ENCODE measurements at places on chromosomes 12 and 14.

DNA sequence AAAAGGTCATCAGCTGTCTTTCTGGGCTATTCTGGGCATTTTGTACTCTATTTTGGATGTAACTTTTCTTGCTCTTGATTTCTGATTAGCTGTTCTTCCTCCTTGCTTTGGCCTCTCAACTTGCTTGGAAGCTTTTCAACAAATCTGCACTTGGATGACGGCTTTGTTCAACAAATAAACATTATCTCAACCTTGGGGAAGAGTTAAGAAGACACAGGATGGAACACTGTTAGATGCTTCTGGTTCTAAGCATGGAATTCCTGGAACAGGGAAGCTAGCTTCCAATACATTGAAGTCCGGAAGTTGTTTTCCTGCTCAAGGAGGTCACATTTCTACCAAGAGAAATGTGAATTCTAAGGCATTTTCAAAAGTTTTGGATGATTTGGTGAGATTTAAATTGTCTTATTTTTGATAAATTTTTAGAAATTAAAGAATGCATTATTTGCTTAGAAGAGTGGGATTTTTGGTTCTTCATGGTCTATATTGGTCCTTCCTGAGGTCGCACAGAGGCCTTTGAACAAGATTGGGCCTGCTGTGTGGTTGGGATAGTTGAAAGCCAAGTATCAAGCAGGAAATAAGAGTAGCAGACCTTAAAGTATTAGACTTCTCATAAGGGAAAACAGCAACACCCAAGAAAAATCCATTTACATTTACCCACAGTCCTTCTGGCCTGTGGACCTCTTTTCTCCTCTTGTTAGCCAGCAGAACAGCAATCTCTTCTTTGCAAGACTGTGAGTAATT is 59.2 kb downstream of the PPFIBP1 start:
- DNase-seq = no peak

DNA sequence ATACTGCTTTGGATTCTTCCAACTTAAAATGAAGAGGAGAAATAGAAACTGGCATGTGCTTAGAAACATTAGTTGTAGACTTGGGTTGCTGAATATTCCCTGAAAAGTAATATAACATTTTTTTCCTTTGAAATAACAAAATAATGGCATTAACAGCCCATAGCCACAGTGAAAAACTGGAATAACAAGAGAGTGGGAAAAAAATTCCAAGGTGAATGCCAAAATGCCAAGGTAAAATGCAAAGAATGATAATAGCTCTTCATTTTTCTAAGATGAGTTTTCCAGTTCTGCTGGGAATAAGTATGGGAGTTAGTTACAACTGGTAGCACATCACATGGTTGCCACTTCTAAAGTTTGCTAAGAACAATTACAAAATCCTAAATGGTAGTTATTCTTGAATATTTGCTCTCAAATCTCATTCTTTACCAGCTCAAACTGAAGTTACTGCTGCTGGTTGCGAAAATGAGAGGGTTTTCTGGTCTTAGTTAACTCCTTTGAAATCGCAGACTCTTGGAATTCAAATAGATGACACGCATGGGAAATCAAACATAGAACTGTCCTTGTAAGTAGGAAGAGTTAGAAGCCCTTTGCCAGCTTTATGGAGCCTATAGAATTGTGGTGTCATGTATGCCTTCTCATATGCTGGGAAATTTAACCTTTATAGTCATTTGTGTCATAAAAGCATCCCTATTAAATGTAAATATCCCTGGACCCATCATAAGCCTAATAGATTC is 165.0 kb upstream of the DCN start:
- DNase-seq = no peak

DNA sequence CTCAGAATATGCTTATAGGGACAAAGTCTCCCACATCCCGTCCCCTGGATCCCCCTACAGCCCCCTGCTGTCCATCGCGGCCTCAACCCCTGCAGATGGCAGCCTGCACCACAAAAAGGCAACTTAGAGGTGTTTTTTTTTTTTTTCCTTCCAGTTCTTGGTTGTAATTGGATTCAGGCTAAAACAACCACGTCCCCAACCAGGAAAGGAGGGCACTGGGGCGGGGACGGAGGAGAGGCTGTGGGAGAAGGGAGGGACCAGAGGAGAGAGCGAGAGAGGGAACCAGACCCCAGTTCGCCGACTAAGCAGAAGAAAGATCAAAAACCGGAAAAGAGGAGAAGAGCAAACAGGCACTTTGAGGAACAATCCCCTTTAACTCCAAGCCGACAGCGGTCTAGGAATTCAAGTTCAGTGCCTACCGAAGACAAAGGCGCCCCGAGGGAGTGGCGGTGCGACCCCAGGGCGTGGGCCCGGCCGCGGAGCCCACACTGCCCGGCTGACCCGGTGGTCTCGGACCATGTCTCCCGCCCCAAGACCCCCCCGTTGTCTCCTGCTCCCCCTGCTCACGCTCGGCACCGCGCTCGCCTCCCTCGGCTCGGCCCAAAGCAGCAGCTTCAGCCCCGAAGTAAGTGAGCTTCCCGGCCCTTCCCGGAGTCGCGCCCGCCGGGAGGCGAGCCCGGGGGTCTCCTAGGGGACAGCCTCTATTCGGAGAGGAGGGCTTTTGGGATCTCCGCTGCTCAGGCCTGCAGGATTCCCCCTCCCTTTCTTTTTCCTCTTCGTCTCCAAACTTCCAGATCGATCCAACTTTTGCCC is at the start of gene MMP14:
Gene MMP14 (plus strand): TSS at position 285 of the 813 bp plus-strand sequence. CDS start 233 bp downstream, at position 518.
- DNase-seq = peak; percentile 83

GRCh38 chr14:99576304-99576703 is 27.7 kb downstream of the CCDC85C start:
- DNase-seq = no peak

GRCh38 chr14:69281450-69282169 is 21.7 kb downstream of the GALNT16 start:
- no peak for DNase-seq

DNA sequence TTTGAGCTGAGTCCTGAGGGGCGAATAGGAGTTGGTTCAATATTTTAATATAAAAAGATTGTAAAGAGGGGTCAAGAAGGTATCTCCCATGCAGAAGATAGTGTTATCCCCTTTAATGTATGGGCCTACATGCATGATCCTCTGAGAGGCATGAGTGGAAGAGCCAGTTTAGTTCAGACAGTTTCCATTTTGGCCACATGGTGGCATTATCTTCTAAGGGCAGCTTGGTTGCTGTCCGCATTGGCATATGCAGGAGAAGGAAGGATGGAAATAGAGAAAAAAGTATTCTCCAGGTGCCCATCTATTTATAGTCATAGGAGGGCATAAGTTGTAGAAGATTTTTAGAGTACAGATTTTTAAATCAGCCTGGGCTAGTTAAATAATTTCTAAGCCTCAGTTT is 5.4 kb downstream of the SAMD4A start:
- DNase-seq = no peak

DNA sequence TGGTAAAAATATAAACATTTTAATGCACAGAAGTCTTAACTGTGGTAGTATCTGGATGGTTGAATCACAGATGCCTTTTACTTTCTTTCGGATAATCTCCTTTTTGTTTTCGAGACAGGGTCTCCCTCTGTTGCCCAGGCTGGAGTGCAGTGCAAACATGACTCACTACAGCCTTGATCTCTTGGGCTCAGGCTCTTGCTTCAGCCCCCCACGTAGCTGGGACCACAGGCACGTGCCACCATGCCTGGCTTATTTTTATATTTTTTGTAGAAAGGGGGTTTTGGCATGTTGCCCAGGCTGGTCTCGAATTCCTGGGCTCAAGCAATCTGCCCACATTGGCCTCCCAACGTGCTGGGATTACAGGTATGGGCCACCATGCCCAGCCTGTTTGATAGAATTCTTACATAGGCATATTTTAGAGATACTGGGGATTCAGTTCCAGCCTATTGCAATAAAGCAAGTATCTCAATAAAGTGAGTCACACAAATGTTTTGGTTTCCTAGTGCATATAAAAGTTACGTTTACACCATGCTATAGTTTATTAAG is 99.2 kb downstream of the SNAPC1 start:
- no peak for DNase-seq

DNA sequence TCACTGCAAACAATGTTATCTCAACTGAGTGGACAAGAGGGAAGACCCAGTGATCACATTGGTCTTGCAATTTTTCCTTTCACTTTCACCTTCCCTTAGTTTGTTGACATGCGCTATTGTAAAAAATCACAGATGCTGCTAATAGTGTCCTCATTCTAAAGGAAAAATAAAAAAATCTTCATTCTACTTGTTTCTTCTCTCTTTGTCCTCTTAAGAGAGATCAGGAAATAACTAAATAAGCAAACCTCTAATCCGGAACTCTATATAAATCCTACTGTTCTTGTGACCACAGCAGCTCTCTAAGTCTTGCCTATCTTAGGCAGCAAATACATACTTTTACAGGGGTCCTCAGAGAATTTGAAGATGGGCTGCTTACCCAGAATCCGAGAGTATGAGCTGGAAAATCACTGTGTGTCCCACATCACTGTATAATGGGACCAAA is 257.7 kb downstream of the NAV3 start:
- DNase-seq = no peak

DNA sequence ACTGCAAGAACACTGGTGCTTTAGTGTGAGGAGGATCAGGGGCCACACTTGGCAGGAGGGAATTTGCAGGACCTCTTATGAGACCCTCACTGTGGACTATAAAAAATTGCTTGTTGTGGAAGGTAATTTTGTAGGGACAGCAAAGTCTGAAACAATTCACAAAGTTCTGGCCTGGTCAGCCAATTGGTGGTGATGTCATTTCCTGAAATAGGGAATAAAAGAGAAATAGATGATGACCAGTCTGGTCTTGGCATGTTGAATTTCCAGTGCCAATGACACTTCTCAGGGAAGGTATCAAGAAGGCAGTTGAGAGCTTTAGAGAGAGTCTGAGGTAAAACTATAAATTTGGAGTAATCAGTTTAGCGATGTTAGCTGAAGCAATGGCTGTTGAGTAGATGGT is 129.3 kb upstream of the LMNTD1 start:
- no peak for DNase-seq

- DNase-seq = no peak
Observed at GRCh38 chr12:1781772-1782171, 38.6 kb upstream of the LRTM2 start.

DNA sequence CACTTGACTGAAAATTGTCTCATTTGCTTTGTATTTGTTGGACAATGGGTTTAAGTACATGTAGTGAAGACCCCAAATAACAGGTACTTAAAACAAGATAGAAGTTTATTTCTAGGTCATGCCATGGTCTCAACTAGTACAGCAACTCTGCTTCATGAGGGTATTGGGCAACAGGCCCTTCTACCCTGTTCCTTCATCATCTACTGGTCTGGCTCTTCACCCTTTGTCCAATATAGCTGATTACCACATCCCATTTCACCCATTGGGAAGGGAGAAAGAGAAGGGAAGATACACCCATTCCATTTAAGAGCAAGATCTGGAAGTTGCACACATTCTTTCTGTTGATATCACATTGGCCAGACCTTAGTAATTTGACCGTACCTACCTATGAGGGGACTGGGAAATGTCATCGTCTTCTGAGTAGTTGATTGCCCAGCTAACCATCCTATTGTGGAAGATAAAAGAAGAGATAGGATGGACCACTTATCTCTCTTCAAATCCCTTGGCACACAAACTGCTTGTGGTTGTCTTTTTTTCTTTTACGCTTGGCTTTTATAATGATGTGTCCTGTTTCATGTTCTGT is 104.6 kb downstream of the DIP2B start:
- no peak for DNase-seq

GRCh38 chr14:55562135-55562534 is 17.9 kb upstream of the KTN1 start:
- DNase-seq = no peak

DNA sequence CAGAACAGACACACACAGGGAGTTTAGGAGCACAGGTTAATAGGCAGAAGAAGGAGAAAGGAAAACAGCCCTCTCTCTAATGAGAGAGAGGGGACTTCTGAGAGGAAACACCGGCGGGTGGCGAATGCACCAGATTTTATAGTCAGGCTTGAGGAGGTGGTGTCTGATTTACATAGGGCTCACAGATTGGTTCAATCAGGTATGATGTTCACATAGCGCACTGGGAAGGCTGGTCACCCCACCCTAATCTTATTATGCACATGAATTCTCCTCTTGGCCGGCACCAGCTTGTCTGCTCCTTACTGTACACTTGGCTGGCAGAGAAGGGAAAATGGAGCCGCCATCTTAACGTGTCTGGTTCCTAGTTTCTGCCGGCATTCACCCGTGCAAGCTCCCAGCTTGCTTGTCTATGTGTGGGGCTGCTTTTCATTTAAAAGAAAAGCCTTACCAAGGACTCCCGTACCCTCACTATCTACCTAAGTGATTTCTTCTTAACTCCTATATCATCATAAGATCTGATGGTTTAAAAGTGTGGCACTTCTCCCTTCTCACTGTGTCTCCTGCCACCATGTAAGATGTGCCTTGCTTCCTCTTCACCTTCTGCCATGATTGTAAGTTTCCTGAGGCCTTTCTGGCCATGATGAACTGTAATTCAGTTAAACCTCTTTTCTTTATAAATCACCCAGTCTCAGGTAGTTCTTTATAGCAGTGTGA is 15.1 kb downstream of the BCAT1 start:
- DNase-seq = no peak

- DNase-seq = no peak
Observed at GRCh38 chr12:84920331-84920730, 7.7 kb upstream of the SLC6A15 start.

GRCh38 chr14:71703477-71703876 is 228.8 kb upstream of the RGS6 start:
- no peak for DNase-seq

DNA sequence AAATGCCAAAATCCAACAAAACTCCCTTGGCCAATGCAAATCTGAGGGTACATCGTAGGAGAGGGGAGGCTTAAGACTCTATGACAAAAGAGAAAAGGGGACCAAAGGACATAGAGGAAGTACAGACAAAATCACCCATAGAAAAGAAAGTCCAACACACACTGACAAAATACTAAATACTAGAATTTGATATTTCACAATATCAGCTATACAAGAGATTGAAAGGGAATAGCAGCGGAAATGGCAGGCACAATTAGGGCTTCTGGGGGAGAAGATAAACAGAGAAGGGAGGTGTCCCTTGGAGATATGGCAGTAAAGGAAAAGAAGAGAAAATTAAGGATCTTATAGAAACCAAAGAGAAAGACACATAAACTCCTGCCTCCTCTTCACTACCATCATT is 29.0 kb downstream of the ATP2B1 start:
- no peak for DNase-seq

DNA sequence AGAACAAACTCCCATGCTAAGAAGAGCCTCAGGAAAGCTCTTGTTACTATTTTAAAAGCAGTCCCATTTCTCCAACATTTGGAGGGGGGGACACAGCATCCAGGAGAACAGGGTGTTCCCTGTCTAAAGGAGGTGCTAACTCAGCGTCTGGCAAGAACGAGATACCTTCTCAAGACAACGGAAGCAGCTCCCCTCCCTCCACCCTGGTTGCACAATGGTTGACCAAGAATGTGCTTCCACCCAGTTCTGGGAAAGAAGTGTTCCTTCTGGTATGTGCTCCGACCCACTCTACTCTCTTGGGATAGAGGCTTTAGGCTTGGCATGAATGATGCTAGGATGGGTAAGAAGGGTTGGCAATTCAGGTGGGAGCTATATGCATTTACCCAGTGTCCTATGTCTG is 1.5 kb upstream of the KRT6A start:
- no peak for DNase-seq
